ENCODE measurements at places on chromosomes 7 and 10.

GRCh38 chr10:9297580-9297979 lies 1243.1 kb downstream of the GATA3 start:
- DNase-seq: no peak

- DNase-seq: peak; percentile 59
These were observed 246.9 kb downstream of the PTEN start for GRCh38 chr10:88110355-88110754.

- no peak for DNase-seq
These were observed 115.8 kb upstream of the TCERG1L start for GRCh38 chr10:131427281-131427680.

- no peak for DNase-seq
These were observed 21.7 kb downstream of the ABCA13 start for GRCh38 chr7:48192996-48193395.

GRCh38 chr7:6628045-6628444 lies 9.1 kb upstream of the ZNF316 start:
- no peak for DNase-seq
